ENCODE measurements at places on chromosomes 12 and 14.

GRCh38 chr12:80567401-80567800 lies 123.4 kb downstream of the PTPRQ start:
- H3K36me3 ChIP-seq = no peaks in the 10 kb centered on the region
- DNase-seq = no peak
- no peaks in the 10 kb centered on the region for H3K4me1 ChIP-seq
- no peak overlapping the region for H3K27ac ChIP-seq
- H3K27me3 ChIP-seq = no peaks in the 10 kb centered on the region

GRCh38 chr12:102232036-102232435 lies 34.4 kb upstream of the PMCH start:
- no peak overlapping the region for H3K4me3 ChIP-seq
- H3K36me3 ChIP-seq = no peaks in the 10 kb centered on the region
- no peak overlapping the region for H3K27ac ChIP-seq
- no peak for DNase-seq
- no peaks in the 10 kb centered on the region for H3K4me1 ChIP-seq
- peaks cover 11% of the 10 kb centered on the region for H3K27me3 ChIP-seq

- peaks cover 19% of the 10 kb centered on the region for H3K36me3 ChIP-seq
- H3K4me1 ChIP-seq = peaks cover 2% of the 10 kb centered on the region
- DNase-seq = no peak
- no peak overlapping the region for H3K4me3 ChIP-seq
- no peaks in the 10 kb centered on the region for H3K27me3 ChIP-seq
Measured at GRCh38 chr12:21451529-21451928, 14.1 kb downstream of the PYROXD1 start.

- no peak for DNase-seq
- no peaks in the 10 kb centered on the region for H3K27me3 ChIP-seq
- peaks cover 57% of the 10 kb centered on the region for H3K4me1 ChIP-seq
- H3K27ac ChIP-seq = peak overlapping the region; percentile 25
- H3K4me3 ChIP-seq = no peak overlapping the region
- H3K36me3 ChIP-seq = peaks cover 25% of the 10 kb centered on the region
Measured at GRCh38 chr12:111427417-111428074, 21.8 kb downstream of the SH2B3 start.

DNA sequence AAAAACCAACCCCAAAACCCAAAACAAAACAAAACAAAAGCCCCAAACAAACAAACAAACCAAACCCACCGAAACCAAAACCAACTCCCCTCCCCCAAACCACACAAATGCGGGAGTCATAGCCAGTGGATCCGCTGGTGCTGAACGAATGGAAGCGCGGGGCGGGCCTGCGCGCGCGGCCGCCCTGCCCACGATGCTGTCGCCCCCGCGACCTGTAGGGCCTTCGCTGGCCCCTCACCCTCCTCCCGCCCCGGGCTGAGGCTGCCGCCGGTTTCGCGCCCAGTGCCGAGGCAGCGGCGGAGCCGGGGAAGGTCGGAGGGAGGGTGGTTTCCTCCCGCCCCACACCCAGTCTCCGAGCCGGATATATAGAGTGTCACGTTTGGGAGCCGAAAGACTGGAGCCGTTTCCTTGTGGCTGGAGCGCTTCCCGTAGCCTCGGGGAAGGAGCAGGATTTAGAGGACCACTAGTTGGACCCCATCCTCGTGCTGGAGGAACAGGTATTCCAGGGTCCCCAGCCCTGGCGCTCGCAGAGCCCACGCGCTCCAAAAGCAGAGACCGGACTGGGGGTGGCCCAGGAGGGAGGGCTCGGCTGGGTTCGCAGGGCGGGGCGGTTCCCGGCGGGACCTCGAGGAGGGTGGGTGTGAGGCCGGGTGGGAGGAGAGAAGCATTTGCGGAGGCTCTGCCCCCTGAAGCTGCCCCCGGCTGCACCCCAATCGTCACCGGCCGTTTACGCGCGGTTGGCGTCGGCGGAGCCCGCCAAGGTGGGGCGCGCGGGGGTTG lies at the start of gene FAR2:
TSS of gene FAR2 (plus strand) at position 368 of the 780 bp plus-strand sequence. CDS start 121,172 bp downstream, outside the sequence.
- peaks cover 35% of the 10 kb centered on the region for H3K27me3 ChIP-seq
- peaks cover 16% of the 10 kb centered on the region for H3K4me1 ChIP-seq
- peak within 1 kb of the TSS; percentile 84 for H3K4me3 ChIP-seq
- H3K36me3 ChIP-seq = no peaks in the 10 kb centered on the region
- no peak for DNase-seq
